ENCODE measurements at places on chromosomes 12 and 14.

- no peak for DNase-seq
Observed at GRCh38 chr12:108609537-108610335, 11.9 kb upstream of the TMEM119 start.

DNA sequence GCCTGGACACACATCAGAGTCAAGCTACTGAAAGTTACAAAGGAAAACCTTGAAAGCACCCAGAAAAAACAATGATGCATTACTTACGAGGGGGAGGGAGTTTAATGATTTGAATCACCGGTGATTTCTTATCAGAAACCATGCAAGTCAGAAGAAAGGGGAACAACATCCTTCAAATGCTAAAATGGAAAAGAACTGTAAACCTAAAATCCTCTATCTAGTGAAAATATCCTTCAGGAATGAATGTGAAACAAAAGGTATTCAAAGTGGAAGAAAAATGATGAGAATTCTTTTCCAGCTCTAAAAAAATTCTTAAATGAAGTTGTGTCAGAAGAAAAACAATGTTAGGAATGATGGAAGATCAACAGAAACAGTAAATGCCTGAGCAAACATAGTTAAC lies 16.8 kb downstream of the SCAF11 start:
- no peak for DNase-seq

- no peak for DNase-seq
Observed at GRCh38 chr14:56666716-56667115, 87.1 kb downstream of the TMEM260 start.

GRCh38 chr12:75909714-75910656 lies 121.6 kb downstream of the PHLDA1 start:
- no peak for DNase-seq
